ENCODE measurements at places on chromosomes 3 and 15. TPM values are rescaled to one million over a fixed set of nuclear protein-coding genes. Genes with fewer than 3 reads are reported as not detected.

DNA sequence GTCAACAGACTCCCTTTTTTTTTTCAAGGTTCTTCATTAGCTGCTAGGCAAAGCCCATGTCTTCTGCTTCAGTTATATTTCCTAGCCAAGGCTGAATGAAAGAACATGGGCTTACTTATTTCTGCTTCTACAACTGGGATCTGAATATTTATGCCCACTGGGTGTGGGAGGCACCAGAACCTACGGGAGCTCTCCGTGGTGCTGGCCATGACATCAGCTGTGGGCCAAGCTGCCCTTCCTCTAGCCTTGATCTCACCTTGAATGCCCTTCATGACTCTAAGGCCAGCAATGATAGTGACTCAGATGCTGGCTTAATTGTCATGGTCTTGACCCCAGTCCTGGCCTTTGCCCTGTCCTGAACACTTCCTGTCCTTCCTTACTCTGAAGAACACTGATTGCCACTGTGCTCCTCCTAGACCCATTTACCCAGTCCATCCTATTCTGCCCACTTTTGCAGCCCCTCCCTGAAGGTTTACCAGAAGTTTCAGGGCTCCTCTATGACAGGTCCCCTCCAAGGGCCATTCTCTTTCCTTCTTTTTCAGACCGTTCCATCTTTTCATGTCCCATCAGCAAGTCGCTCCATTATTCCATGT, 32.8 kb upstream of the PRR20G start:
- no peak for DNase-seq

- DNase-seq: no peak
Measured at GRCh38 chr3:122024800-122025199, 2.8 kb upstream of the ILDR1 start.

- no peak for DNase-seq
Measured at GRCh38 chr3:121747976-121748375, 1.6 kb downstream of the GOLGB1 start.

GRCh38 chr3:127291611-127292010, 3.8 kb upstream of the PRR20G start:
- DNase-seq: no peak

ZNF770 gene
- 23.9 TPM for total RNA-seq

GRCh38 chr3:112847692-112848091, 1.0 kb upstream of the CD200R1L start:
- DNase-seq: no peak

GRCh38 chr15:67472957-67473356, 48.0 kb upstream of the C15orf61 start:
- no peak for DNase-seq

- DNase-seq: no peak
Measured at GRCh38 chr3:24591661-24592555, 97.3 kb upstream of the THRB start.

GRCh38 chr3:18237251-18238005, 187.7 kb downstream of the SATB1 start:
- no peak for DNase-seq

DNA sequence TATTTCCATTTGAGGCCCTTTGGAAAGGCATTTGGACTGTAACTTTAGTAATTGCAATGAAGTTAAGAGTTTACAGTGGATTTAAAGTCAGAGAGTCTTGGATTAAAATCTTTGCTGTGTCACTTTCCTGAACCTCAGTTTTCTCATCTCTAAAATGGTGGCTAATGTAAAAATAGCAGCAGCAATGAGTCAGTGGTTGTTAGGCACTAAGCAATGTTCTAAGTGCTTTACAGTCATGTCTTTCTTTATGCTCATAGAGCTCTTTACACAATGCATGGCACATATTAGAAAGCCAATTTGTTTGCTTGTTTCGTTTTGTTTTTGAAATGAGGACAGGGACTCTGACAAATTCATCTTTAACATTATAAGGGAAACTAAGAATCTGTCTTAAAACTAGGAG, 222.7 kb upstream of the DNAJC19 start:
- no peak for DNase-seq

GRCh38 chr15:45829336-45830153, 194.7 kb downstream of the SQOR start:
- DNase-seq: no peak

DNA sequence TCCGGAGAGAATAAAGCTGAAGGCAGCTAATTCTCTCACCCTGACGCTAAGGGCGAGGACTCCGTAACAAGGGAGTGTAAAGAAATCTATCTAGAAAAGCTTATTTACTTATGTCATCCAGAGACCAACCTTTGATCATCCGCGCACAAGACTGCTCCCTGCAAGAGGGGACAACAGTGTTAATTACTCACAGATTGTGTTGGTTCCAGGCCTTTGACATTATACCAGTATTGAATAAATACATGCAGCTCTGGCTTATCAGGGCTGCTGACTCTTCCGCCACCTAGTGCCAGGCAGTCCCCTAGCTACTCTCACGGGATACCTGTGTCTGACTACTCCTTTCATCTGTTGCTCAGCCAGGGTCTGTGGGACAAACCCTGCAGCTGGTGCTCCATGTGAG, 211.7 kb downstream of the DTWD1 start:
- peak; percentile 53 for DNase-seq

SLC28A1 gene
- total RNA-seq: 4.1 TPM

- DNase-seq: no peak
Measured at GRCh38 chr15:61951949-61952348, 108.3 kb downstream of the VPS13C start.

- DNase-seq: peak; percentile 86
Measured at GRCh38 chr15:65054333-65055200, 9.4 kb downstream of the SLC51B start.

CSPG4 gene
- total RNA-seq: 2.8 TPM

- no peak for DNase-seq
Measured at GRCh38 chr15:96561593-96561992, 231.1 kb downstream of the NR2F2 start.

GRCh38 chr3:126983276-126983652, 349 bp downstream of the PLXNA1 start:
- no peak for DNase-seq

- no peak for DNase-seq
Measured at GRCh38 chr3:190892395-190892902, 30.0 kb upstream of the GMNC start.

DNA sequence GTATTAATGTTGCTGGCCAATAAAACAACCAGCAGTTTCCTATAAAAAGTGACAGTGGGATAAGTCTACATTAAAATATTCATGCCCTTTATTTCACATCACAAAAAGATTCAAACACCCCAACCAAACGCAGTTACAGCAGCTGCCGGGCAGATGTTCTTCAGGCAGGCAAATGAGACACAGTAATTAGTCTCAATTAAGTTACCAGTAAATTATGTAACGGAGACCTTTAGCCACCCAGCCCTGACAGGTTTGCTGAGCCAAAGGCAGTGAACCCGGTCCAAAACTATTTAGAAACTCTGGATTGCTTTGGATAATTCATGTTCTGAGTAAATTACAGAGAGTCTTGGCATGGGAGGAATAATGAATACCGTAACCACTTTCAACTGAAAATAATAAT, 289.2 kb upstream of the LYSMD4 start:
- no peak for DNase-seq

- no peak for DNase-seq
Measured at GRCh38 chr15:75844629-75845335, 1.5 kb downstream of the UBE2Q2 start.

CELSR3 gene
- total RNA-seq: 2.3 TPM

DNA sequence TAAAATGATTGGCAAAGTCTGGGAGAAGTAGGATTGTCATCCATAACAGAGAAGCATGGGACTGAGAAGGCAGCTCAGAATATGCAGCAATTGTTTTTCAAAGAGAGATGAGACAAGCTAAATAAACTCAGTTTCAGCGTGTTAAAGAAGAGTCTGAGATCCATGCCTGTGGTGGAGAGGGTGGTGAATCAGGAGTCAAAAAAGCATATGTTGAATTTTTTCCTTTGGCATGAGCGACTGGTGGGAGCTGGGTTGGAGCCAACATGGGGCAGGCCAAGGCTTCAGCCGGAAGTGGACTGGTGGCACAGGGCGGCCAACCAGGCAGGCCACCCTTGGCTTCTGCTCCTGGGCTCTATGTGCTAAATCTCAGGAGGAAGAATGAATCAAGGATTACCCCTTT, 102.0 kb downstream of the SST start:
- DNase-seq: no peak

DNA sequence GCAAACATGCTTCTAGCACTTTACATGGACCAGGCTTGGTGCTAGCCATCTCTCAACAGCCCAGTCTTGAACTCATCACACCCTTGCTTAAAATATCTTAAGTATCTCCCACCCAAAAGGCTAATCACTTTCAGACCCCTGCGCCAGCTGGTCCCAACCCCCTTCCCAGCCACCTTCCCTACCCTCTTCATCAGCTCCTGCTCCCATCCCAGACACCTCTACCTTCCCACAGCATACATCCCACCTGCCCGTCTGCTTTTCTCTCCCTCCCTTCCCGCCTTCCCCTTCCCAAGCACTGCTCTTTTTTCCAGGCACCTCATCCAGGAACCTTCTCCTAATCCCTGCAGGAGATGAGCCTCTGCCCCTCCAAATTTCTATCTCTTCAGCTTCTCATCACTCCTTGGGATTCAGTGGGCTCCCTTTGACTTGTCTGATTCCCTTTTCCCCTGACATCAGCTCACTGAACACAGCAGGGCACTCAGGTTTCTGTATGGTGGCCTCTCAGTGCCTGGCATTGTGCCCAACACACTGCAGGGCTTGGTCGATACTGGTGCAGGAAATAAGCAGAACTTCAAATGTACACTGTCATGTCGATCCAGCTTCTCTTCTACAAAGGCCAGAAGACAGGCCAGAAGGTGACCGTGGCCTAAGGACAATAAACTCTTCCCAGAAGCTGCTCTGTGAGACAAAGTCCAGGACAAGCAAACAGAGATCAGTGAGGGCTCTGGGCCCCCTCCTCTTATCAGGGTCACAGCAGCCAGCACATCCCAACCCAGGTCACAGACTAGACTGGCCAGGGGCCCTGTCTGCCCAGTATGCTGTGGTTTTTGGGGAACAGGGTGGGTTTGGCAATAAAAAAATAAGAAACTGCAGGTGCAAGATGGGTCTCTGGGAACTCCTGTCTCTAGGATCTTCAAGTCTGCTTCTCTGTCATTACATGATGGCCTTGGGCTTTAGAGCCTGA, 2.2 kb upstream of the ITIH1 start:
- peak; percentile 48 for DNase-seq

GRCh38 chr15:47988564-47988963, 132.2 kb upstream of the SLC24A5 start:
- DNase-seq: no peak

DNA sequence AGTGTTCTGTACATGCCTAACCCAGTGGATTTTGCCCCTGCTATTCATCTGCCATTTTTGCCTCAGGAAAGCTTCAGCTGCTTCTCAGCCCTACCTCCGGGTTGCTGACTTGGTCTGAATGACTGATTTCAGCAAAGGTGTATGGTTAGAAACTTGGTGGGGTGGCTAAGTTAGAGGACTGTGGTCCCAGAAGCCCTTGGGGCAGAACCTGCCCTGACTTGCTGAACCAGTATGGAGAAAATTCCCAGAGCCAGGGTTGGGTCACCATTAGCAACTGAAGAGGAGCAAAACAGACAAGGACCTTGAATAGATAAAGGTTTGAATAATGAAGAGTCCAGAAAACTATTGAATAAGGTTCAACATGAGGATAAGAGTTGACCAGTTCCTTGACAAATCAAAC, 6.1 kb upstream of the WWTR1 start:
- DNase-seq: no peak

GRCh38 chr3:174945951-174946350, 86.8 kb downstream of the NAALADL2 start:
- DNase-seq: no peak

DNA sequence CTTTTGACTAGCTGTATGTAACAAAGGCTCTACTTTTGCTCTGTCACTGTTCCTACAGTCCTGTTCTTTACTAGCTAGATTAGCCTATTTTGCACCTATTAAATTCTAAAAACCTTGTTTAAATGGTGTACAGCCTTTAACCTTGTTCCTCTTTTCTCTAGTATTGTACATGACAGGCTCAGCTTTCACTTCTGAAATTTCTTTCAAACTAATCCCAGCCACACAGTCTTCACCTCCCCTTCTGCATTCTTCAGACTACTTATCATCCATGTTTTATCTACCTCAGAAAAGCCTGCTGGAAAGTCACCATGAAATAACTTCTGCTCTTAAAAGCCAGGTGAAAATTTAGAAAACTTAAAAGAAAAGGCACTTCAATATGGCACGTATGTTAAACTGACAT, 122.4 kb downstream of the NECTIN3 start:
- no peak for DNase-seq

DNA sequence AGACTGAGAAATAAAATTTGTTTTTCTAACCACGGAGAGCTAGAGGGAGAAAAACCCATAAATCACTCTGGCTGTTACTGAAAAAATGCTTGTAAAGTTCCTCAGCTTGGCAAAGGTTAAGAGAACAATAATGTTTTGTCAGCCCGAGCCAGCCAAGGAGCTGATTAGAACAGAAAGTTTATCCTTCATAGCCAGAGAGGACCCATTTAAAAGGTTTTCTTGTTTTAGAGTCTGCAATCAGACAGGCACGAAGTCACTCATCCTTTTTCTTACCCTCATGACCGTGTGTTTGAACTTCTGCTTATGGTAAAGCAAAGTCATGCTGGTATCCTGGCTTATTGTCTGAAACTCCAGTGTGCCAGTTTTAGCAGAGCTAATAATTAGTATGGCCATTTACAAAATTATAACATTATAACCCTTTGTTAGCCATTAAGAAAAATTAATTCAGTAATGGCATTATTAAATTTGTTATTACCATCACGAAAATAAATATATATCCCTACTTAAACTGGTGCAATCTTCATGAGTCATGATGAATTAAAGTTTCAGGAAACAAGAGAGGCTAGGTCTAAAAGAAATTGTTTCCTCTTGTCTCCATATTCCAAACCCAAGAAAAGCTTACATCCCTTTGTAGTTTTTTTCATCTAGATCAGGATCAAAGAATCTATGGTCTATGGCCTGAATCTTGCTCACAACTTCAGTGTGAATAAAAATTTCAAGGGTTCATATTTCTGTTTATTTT, 13.5 kb upstream of the STXBP5L start:
- no peak for DNase-seq

GRCh38 chr3:130950124-130950523, 56.2 kb downstream of the ATP2C1 start:
- DNase-seq: no peak

CD200R1L gene
- total RNA-seq: not detected

DNA sequence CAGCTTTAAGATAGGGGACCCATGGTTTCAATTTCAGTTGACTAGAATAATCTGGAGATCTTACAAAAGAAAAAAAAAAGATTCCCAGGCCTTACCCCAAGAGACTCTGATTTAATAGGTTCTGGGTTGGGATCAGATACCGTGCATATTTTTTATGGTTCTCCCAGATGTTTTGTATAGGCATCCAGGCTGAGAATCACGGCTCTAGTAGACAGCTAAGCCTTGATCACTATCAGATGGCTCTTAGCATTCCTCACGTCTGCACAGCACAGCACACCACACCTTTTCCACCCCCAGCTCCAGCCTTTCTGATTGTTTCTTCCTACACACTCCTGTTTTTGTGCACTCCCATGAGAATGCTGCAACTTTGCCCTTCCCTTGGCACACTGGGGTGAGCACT, 40.8 kb downstream of the TMEM45A start:
- no peak for DNase-seq

- DNase-seq: no peak
Measured at GRCh38 chr3:134985864-134986715, 191.0 kb downstream of the EPHB1 start.

GRCh38 chr15:59399465-59400102, 26.9 kb upstream of the MYO1E start:
- DNase-seq: no peak
